ENCODE measurements at places on chromosomes 3 and 15.

GRCh38 chr3:115713284-115713683 lies 90.0 kb downstream of the GAP43 start:
- DNase-seq: no peak

DNA sequence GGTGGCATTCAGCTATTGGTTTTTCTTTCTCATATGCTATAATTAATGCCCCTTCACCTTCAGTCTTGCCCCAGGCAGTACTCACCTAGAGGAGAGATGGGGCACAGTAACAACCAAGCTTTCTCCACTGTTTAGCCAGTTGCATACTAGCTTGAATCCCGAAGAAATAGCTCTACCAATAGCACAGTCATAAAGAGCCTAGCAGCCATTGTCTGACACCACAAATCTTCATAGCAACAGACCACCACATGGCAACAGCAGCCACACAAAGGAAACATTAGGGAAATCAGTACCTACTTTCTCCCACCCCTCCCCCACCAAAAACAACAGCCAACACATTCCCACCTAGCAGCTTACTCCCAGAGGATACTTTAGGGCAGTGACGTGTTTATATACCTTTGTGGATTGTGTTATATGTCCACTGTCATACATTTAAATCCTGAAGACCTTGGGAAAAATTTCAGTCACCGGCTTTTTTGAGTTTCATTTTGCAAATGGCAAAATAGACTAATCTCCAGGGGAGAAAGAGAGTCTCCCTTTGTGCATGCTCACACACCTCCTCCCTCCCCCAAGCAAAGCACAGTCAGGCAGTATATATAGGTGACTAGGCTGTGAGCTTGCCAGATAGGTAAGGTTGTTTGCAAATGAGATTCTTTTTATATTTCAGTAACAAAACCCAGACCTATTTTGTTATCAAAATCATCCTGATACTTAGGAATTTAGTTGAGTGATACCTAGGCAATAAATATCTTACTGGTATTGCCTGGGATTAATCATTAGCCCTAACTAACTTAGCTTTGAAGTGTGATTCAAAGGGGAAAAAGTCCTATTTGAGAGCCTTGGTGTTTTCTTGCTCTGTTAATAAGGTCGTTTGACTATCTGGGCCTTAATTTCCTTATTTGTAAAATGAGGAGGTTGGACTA lies 140.6 kb downstream of the RBPMS2 start:
- no peak for DNase-seq

- DNase-seq: no peak
Measured at GRCh38 chr3:127479449-127479848, 111.1 kb downstream of the TPRA1 start.

DNA sequence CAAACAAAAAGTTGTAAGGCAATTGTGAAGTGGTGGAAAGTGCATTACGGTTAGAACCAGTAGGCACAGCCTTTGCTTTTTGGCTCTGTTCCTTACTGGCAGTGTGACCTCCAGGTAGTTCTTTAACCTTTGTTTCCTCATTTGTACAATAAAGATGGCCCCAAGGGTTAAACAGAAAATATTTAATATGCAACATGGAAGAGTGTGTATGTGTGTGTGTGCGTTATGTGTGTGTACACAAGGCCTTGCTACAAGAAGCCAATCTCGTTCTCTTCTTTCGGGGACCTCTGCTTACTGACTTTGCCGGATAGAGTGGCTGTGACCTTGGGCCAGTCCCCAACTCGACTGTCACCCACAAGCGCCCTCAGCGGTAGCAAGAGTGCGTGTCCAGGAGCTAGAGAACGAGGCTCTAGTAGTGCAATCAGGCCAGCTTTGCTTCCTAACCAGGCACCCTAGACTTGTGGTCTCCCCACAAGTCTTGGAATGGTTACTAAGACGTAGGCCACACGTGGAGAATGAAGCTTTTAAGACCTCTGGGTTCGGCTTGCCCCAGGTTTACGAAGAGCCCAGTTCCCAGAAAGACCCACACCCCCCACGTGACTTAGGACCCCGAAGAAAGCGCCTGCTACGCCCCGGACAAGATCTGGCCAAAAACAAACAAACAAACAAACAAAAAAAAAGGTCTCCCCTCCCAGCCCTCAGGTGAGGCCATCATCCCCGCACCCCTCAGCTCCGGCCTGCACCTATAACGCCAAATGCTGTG lies 593 bp downstream of the CIAO2A start:
- DNase-seq: no peak

DNA sequence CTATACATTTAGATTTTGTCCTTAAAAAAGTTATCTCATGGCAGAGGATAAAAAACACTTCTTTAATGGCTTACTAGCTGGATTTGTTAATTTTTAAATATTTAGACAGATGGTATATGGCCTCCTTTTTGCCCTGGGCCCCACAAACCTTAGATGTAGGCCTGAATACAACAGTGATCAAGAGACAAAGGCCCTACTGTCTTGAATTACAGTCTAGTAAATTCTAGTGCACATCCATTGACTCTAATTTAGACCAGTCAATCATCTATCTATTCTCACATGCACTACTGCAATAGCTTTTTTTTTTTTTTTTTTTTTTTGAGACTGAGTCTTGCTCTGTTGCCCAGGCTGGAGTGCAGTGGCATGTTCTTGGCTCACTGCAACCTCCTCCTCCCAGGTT lies 452.8 kb downstream of the FHIT start:
- DNase-seq: no peak

DNA sequence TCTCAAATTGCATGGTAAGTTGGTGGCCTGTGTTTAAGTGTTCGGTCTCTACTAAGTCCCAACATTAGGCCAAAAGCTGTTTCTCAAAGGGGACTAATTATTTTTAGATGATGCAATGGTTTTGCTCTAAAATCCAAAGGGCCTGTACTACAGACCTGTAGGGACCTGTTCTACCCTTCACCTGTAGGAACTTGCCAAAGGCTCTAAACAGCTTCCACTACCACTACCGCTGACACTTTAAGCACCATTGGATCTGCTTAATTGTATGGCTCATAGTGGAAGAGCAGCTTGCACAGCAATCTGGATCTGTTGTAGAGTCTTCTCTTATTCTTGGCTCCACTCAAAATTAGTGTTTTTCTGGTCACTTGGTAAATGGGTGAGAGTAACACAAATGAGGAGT lies 346.8 kb downstream of the EPHA6 start:
- DNase-seq: no peak

GRCh38 chr15:40803076-40803475 lies 3.8 kb upstream of the ZFYVE19 start:
- DNase-seq: no peak

Data from BJ (cell line).